ENCODE measurements at places on chromosomes 12 and 14.

- peak; percentile 54 for DNase-seq
Measured at GRCh38 chr12:97940629-97941028, 478.0 kb downstream of the RMST start.

- no peak for DNase-seq
Measured at GRCh38 chr14:88790501-88791251, 2.1 kb downstream of the EML5 start.

GRCh38 chr14:105065280-105066228 lies at the start of gene GPR132:
Gene GPR132 (minus strand): TSS chr14:105065430. CDS start chr14:105055420, 10,010 bp downstream.
- no peak for DNase-seq

- DNase-seq = peak; percentile 54
Measured at GRCh38 chr12:105218434-105218833, 17.5 kb downstream of the APPL2 start.

- DNase-seq = no peak
Measured at GRCh38 chr14:77924141-77924948, 124.4 kb downstream of the ADCK1 start.

DNA sequence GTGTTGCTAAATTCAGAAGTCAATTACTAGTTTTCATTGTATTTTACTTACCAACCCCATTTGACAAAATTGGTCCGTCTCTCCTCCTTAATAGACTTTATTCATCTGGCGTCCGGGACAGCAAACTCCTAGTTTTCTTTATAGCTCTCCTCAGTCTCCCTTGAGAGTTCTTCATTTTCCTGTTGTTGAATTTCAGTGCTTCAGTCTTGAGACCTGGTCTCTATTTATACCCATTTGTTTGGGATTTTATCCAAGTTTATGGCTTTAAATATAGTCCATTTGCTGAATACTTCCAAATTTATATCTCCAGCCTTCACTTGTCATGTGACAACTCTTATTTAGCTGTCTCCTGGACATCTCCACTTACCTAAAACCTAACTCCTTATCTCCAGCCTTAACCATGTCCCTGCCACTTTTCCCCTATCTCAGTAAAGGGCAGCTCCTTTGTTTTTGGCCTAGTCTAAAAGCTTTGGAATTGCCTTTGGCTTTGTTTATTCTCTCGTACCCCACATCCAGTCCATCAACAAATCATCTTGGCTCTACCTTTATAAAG lies 23.5 kb downstream of the KTN1 start:
- no peak for DNase-seq

DNA sequence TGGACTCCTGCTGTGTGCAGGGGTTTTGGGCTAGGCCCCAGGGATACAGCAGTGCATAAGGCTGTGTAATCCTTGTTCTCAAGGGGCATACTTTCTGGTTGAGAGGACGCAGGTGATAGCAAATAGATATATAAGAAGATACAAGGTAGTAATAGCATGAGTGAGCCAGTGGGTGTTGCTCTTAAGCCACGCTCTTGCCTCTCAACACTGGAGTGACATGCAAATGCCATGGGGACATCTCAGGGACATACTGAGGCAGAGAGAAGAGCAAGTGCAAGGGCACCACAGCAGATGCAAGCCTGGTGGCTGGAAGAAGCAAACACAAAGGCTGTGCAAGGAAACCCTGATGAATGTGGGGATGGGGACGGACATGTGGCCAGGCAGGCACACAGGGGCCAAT lies 223.3 kb downstream of the CHST11 start:
- DNase-seq = peak; percentile 33

All from fibroblast of skin of back (primary cell).